Stimulated activated CD4-positive, alpha-beta T cell treated with anti-CD3 and anti-CD28 coated beads, Interleukin-4, amount 100 ng/mL, for 4 hours (primary cell): ENCODE measurements at places on chromosomes 2 and 18.

DNA sequence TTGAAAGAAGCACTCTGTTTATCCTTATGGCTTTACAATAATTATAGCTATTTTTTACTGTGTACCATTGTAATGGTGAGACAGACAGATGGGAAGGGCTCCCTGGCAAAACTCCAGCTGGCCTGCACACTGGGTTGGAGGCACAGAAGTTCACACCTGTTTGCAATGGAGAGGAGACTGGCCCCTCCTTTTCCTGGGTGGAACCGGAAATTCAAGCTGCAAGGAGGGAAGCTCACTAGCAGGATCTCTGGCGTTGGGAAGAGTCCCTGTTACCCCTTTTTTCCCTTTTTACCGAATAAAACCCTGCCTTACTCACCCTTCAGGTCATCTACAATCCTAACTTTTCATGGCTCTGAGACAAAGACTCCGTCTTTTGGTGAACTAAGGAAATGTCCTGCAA is 100.3 kb upstream of the TFPI start:
- DNase-seq = no peak

DNA sequence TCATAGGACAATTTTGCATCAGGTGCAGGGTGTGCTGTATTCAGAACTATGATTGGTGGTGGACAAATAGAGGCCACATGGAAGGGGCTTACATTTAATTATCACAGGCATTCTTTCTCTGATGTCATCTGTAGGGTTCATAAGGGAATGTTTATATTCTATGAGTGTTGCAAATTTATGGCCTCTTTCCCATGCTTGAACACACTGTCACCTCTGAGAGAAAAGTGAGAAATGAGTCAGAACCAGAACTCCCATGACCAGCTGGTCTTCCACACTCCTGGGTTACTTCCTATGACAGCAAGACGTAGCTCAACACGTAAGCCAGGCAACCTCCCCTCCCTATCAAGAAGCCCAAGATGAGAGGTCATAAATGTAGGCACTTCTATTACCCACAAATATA is 310.8 kb downstream of the PIEZO2 start:
- no peak for DNase-seq

DNA sequence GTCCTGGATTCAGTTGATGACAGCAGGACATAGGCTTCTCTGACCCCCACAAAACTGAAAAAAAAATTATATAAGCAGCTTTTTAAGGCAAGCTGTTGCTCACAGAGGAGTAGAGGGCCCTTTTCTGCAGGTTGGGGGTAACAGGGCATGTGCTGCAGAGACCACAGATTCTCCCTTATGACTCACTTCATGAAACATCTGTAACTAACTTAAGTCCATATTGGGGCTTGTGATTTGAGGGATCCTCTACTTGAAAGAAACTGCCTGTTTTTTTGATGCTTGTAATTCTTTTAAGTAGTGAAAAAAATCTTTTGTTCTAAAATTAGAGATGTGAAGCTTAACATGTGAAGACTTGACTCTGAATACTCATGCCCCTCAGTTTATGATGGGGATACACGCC is 33.4 kb downstream of the XRCC5 start:
- DNase-seq = peak; percentile 19

GRCh38 chr2:240146627-240147278 is 6.3 kb upstream of the OTOS start:
- DNase-seq = no peak

GRCh38 chr2:144512891-144513351 is 7.0 kb downstream of the ZEB2 start:
- no peak for DNase-seq

DNA sequence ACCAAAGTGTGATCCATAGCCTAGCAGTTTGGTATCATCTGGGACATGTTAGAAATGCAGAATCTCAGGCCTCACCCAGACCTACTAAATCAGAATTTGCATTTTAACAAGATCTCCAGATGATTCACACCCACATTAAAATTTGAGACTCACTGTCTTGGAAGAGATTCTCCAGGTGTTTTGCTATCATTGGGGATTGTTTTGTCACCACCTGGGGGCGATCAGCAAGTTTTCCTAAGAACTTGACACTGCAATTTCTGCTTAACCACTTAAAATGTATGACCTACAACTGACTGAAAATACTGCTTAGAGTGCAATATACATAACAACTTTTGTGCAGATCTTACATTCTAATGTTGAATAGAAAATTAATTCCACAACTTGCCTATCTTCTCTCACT is 18.9 kb upstream of the ITGA4 start:
- no peak for DNase-seq
